Activated CD4-positive, alpha-beta T cell treated with anti-CD3 and anti-CD28 coated beads, Interleukin-2, Interleukin-6, amounts not matched to agents 100 ng/mL and 50 ng/mL, durations not matched to agents 16 hours and 8 hours (primary cell): ENCODE measurements at places on chromosomes 7 and 10.

GRCh38 chr7:21013765-21014539, 227.3 kb upstream of the SP8 start:
- no peak for DNase-seq

GRCh38 chr10:112394475-112394875, 20.6 kb downstream of the ACSL5 start:
- no peak for DNase-seq

DNA sequence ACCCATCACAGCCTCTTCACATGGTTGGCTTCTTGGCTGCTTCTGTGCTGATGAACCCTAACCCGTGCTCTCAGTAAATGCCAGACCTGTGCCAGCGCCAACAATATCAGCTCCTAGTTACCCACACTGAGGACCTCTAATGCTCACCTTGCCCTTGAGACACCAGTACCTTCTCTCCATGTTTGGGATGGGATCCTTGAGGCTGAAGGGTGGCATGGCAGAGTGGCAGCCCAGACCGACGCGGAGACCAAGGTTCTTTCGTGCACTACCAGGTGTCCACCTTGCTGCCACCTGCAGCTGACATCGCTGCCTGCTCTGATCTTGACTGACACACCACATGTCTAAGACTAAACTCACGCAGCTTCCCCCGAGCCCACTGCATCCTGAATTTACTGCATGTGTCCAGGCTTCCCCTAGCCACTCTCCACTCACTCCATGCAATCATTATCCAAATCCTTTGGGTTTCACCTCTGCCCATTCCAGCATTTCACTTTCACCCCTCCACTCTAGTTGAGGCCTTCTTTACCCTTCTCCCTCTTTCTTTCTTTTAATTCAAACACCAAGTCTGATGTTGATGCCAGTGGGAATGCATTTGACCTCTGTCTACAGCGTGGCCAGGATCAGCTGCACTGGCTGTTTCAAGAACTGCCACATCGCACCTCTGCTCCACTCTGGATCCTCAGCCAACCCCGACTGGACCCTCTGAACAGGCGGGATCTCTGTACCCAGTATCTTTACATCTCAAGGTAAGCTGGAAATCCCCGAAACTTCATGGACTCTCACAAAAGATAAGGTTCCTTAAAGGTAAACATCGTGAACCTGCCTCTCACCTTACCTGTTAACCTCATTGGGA, 294.9 kb downstream of the GLRX3 start:
- no peak for DNase-seq

GRCh38 chr10:11828682-11829284, 5.6 kb downstream of the PROSER2 start:
- DNase-seq, result no peak

DNA sequence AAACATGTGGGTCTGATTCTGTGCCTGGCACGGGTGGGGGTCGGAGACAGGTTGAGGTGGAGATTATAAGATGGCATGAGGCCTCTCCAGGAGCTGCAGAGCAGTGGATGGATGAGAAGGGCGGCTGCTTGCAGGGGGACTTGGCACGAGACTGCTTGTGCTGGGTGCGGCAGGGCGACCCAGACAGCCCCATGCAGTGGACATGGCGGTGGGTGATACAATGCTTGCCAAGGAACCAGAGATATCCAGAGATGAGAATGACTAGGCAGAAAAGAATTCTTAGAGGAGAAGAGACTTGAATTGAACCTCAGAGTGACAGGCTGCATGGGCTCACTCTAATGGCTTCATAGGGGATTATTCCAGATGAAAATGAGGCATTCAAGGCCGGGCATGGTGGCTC, 145.4 kb downstream of the NEURL1 start:
- DNase-seq, result no peak

DNA sequence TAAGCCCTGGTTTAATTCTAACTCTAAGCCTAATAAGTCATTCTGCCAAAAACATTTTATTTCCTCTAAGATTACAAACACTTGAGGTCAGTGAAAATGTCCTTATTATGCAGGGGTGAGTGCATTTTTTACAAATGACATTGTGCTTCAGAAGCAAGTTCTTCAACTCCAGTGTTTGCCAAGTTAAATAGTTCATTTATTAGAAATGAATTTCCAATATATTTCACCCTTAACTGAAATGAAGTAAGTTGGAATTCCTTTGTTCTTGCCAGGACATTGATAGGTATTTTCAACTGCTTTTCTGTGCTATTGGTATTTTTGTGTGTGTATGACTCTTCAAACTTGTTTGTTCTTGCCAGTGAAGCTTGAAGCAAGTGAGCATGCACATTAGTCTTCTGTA, 89.5 kb upstream of the CCDC6 start:
- DNase-seq, result no peak

DNA sequence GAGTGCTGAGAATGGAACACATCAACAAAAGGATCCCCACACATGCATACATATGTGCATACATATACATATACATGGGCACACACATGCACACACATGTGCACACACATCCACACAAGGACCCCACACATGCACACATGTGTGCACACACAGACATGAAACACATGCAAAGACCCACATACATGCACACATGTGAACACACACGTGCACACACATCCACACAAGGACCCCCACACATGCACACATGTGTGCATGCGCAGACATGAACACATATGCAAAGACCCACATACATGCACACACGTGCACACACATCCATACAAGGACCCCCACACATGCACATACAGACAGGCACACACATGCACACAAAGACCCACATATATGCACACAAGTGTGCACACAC, 104.4 kb upstream of the ADARB2 start:
- no peak for DNase-seq

GRCh38 chr10:99676426-99676825, 17.1 kb downstream of the ENTPD7 start:
- no peak for DNase-seq
